Activated CD4-positive, alpha-beta T cell treated with anti-CD3 and anti-CD28 coated beads for 36 hours (primary cell): ENCODE measurements at places on chromosomes 12 and 14.
A peak's percentile ranks its signal among the peaks of the same experiment; 100 is the strongest.

- DNase-seq = no peak
Measured at GRCh38 chr12:98786653-98787052, 141.6 kb downstream of the APAF1 start.

DNA sequence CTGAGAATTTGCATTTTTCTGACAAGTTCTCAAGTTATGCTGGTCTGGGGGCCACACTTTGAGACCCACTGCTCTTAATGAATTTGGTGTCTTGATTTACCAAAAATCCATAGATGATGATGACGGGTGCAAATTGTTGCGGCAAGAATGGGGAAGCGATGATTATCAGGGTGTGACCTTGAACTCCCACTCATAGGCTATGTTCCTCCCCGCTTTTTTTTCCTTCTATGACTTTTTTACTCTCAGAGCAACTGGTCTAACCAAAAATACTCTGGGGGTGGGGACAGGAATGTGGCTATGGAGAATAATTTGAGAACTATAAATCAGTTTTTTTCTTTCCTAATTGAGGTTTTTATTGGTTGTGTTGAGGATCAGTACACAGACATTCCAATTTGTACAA lies 83.6 kb downstream of the PPFIBP1 start:
- no peak for DNase-seq

- DNase-seq = no peak
Measured at GRCh38 chr14:67270145-67270753, 29.0 kb downstream of the PALS1 start.

GRCh38 chr12:29795715-29796114 lies 12.0 kb upstream of the TMTC1 start:
- DNase-seq = no peak

GRCh38 chr12:102527171-102527720 lies 46.9 kb upstream of the IGF1 start:
- DNase-seq = no peak

- peak; percentile 39 for DNase-seq
Measured at GRCh38 chr12:49706351-49707127, 666 bp downstream of the FMNL3 start.

DNA sequence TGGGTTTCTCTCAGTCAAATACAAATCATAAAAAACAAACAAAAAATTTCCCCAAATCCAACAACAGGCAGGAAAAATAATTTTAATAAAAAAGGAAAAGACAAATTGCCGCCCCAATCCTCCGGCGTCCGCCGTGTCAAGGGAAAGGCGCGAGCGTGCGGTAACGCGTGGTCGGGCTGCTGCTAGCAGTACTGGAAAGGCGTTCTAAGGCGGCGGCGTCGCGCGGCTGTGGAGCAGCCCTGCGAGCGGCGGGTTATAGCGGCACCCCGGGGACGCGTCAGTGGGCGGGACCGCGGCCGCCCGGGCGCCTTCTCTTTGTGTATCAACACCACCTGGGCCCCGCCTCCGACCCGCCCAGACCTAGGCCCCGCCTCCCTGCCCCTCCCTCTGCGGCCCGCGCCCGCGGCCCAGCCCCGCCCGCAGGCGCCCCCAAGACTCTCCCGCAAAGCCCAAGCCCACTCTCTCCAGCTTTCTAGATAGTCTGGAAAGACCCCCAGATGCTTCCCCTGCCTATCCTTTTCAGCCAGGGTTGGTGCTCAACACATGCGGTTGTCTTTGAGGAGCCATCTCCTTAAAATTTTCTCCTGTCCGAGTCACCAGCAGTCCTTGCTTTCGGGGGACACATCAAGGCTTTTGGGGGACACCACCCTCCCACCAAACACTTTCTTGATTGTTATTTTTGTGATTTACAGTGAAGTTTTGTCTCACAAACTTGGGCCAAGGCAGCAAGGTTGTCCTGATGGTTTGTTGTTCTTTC lies at the start of gene SLC38A2:
Gene SLC38A2, minus strand, starts transcription at position 230 of the 757 bp plus-strand sequence. CDS start 1,480 bp downstream, outside the sequence.
- peak; percentile 98 for DNase-seq

- no peak for DNase-seq
Measured at GRCh38 chr12:76226956-76227355, 121.3 kb downstream of the BBS10 start.

DNA sequence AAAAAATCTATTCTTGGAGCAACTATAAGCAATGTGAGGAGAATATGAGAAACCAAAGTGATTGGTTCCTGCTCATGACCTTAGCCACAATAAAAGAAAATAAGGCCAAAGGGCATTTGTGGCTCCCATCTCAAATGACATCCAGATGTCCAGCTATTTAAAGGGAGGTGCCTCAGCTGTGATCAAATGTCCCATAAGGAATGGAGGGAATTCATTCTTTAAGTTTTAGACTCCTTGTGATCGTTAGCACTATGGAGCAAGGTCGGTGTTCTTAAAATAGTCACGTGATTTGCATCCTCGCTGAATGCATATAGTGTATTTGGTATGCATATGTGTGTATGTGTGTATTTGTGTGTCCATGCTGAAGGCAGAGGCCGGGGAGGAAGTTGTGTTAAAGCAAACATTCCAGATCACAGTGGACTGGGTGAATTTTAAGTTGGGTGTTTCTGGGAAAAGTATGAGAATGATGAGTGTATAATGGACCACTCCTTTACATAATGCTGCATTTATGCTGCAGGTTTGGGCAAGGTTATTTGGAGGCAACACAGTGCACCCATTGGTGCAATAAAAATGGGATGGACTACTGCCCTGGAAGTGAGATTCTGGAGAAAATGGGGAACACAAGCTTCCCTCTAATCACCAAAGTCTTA lies 5.6 kb upstream of the E2F7 start:
- DNase-seq = no peak

DNA sequence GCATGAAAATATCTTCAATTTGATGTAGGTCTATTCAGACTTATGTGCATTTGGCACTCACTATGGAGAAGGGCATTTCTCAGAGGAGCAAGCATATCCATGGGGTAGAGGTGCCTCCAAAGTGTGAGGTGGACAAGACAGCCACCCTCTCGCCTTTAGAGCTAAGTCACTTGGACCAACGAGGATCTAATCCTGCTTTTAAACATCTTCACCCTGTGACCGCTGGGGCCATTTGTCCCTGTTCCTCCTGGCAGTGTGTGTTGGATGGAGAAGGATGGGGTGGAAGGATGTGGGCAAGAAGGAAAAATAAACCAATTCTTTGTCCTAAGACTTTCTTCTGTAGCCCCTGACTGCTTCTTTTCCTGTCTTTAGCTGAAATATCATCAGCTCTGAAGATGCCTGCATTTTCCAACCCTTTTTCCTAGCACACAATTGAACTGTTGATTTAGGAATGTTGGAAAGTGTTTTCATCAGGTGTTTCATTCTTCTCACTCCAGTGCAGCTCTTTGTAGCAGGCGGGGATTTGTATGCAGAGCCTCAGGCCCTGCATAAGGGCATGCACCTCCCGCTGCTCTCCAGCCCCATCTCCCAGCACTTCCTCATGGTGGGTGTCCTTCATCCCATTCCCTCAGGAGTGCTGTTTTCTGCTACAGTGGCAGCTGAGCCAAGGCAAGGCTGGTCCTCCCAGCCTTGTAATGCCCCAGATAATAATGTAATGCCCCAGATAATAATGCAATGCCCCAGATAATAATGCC lies 5.3 kb downstream of the FGF6 start:
- DNase-seq = no peak

DNA sequence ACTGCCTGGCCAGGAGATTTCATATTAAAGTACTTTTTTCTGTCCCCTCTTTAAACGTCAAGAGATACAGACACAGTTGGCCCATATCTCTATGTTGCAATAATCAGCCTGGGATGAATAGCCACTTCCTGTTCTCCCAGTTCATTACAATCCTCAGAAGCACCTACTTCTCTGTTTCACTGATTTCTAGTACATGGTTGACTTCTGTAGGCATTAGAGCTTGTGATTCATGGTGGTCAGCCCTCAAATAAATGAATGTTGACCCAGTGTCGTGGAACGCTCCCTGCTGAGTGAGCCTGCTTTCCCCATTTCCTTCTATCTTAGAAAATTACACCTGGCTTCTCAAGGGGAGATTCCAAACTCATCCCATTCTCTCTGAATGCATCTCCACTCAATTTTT lies 416.7 kb downstream of the PDZRN4 start:
- DNase-seq = no peak

- DNase-seq = no peak
Measured at GRCh38 chr14:33589334-33589733, 361.5 kb downstream of the EGLN3 start.

DNA sequence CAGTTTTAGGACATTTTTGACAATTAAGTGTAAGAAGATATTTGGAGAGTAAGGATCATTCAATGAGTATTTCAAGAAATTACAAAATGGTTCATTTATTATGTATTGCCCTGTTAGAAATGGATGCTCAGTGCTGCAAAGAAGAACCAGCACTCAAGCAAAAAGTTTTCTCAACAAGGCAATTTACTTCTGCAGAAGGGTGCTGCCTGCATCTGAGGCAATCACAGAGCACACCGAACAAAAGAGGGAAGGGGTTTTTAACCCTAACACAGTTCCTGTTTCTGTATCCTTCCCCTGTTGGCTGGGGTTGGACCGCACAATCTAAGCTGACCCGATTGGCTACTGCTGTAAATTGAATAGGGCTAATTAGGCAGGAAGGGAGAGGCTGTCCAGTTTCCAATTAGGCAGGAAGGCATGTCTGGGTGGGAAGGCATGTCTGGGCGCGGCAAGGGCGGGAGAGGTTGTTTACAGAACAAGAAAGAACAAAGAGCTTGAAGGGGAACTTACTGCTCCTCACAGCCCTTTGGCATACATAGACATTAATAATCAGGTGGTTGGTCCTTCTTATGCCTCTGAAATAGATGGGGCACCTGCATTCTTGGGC lies 41.4 kb downstream of the SPTSSA start:
- no peak for DNase-seq

GRCh38 chr12:94722664-94723063 lies 72.3 kb upstream of the TMCC3 start:
- no peak for DNase-seq

GRCh38 chr14:65850429-65851135 lies 438.1 kb downstream of the FUT8 start:
- peak; percentile 71 for DNase-seq

DNA sequence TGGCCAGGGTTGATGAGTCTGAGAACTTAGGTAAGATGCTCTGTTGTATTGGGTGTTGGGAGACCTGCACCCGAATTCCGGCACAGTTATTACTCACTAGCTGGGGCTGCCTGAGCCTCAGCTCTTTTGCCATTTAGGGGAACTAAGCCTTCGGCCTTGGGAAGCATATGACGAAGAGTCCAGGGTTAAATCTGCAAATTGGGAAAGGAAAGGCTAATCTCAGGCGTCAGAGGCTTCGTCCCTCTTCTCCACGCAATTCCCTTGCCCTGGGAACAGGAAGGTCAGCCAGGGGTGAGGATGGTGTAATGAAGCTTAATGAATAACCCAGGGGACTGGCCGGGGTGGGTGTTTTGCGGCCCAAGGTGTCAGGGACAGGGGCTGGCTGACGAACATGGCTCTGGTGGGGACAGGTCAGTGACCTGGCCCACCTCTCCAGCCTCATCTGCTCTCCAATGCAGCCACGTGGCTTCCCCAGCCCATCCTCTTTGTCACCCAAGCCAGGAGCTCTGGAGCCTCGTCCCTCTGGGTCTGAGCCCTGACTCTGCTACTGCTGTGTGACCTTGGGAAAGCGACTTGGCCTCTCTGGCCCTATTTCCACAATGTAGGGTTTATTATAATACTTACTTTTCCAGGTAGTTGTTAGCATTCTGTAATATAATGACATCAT lies 3.8 kb upstream of the SDSL start:
- DNase-seq = no peak

GRCh38 chr14:104980611-104981531 lies 2.7 kb upstream of the AHNAK2 start:
- DNase-seq = no peak

DNA sequence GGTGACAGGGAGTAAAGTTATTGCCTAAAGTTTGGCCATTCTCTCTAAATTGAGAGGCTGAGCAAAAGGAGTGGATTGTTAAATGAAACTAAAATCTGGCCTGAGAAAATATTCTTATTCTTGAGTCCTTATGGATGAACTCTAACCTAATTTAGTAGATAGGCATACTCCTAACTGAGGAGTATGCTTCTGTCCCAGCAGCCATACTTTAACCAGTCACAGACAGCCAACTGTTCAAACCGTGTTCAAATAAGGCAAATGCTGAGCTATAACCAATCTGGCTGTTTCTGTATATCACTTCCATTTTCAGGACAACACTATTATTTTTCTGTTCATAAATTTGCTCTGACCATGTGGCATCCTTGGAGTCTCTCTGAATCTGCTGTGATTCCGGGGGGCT lies 75.9 kb upstream of the RERGL start:
- no peak for DNase-seq

DNA sequence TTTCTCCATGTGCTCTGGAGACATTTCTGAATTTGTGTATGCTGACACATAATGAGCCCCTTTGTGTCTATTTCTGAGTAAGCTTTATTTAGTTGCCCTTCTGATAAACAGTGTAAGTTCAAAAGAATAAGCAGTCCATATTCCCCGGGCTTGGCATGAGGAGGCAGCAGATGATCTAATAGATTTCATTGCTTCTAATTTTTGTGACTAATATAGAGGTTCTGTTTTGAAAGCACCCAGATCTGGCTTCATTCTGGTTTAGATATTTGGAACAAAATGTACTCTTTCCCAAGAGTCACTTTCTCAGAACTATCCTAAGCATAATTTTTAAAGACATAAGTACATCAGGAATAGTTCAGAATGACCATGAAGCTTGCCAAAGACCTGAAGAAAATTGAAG lies 290.9 kb downstream of the BTG1 start:
- DNase-seq = no peak

GRCh38 chr14:99230208-99231151 lies 41.5 kb downstream of the BCL11B start:
- DNase-seq = peak; percentile 91
